ENCODE measurements at places on chromosomes 2 and 18.
A peak's percentile ranks its signal among the peaks of the same experiment; 100 is the strongest.

DNA sequence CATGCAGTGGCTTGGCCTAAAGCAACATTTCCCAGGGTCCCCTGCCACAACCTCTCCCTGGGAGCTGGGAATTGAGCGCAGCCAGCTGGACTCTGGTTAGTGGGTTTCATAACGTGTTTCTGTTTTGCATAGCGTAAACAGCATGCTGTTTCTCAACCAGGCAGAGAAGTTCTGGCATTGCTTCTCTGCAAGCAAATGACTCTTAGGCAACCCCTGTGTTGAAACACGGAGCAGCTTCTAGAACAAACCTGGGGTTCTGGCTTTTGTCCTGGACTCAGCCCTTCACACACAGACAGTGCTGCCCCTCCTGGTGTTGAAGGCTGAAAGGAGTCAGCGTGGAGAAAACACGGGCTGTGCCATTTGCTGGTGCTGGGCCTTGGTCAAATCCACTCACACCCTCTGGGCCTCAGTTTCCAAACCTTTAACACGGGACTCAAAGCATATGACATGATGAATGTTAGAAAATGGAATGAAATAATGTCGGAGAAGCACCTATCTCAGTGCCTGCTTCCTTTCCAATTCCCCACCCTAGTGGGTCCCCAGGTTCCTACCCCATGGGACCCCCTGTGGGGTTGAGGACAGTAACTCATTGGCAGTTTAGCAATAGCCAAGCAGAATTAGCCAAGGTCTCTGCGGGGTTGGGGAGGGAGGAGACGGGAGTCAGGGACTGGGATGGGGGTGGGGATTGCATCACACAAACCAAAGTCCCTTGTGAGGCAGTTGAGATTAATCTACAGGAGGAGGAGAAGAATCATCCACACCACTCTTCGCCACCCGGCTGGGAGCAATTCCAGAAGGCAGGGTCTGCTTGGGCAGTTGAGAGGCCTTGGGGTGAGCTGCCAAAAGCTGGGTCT is 30.2 kb upstream of the IL1R2 start:
- peak; percentile 68 for DNase-seq

DNA sequence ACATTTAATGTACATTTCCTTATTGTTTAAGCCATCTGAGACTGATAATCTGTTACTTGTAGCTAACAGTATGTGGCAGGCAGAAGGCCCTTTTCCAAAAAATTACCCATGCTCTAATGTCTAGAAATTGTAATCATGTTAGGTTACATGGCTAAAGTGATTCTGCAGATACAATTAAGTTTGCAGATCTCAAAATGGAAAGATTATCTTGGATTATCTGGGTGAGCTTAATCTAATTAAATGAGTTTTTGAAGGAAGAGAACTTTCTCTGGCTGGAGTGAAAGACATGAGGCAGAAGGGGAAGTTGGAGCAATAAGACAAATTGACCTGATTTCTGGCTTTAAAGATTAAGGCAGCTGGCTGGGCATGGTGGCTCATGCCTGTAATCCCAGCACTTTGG is 76.3 kb downstream of the MBD2 start:
- DNase-seq, result no peak

DNA sequence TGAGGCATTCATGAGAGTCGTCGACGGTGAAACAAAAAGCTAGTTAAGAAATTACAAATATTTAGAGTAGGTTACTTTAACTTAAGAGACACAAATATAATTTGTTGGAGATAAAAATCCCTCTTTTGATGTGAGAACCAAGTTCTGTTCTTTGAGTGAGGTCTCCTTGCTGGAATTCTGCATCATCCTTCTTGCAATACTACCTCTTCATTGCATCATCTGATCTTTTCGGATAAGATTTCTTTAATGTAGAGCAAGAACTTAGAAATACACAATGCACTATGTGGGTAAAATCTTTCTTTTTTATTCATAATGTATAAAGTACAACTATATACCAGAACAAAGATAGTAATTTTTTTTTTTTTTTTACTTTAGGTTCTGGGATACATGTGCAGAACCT is 118.4 kb downstream of the ARL4C start:
- DNase-seq, result no peak

GRCh38 chr2:62293490-62294271 is 97.8 kb downstream of the B3GNT2 start:
- DNase-seq, result peak; percentile 83

GRCh38 chr2:101204400-101205115 is 48.1 kb upstream of the CNOT11 start:
- no peak for DNase-seq

DNA sequence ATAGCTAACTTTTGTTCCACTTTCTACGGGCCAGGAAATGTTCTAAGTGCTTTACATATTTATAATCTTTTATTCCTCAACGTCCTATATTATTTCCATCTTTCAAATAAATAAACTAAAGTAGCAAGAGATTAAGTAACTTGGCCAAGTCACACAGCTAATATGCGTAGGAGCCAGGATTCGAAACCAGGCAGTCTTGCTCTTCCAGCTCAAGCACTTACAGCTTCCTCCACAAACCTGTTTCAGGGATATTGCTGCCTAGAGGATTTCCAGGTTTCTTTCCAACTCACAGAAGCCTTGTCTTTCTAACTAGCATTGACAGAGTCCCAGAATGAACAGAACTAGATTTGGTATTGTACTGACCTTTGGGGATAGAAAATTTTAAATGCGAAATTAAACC is 102.5 kb downstream of the FIGN start:
- no peak for DNase-seq

DNA sequence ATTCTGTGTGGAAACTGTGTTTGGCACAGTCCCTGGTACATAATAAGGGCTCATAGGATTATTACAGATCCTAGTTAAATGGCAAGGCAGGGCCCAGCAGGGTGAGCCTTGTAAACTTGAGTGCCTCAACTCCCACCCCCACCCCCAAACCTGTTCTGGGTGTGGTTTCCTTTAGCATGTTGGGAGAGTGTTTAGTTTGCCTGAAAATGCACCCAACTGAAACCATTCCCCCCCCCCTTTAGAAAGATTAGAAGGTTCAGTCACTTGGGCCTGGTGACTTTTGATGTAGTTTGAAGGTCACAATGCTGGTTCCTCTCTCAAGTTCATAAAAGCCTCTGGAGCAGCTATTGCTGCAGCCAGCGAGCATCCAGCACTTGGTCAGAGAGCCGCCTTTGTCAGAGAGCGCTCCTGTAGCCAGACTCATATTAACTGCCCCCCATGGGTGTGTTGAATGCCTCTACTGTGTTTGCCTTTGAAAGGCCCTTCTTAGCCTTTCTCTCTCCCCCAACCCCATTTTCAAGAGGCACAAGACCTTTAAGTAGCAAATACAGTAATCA is 113.7 kb downstream of the SPTBN1 start:
- no peak for DNase-seq

DNA sequence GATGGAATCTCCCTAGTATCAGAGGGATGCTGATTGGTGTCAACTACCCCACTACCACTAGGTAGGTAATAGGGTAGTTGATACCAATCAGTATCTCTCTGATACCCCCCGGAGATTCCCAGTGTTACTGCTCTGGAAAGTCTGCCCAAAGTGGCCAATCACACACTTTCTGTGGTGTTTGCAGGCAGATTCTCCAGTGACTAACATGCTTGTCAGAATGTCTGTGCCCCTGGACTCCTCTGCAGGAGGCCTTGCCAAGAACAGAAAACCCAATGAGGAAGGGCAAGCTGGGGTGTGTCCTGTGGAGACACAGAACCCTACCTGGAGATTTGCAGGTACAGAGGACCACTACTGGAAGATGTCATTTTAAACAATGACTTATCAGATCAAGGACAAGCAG is 135.1 kb downstream of the RIT2 start:
- no peak for DNase-seq

DNA sequence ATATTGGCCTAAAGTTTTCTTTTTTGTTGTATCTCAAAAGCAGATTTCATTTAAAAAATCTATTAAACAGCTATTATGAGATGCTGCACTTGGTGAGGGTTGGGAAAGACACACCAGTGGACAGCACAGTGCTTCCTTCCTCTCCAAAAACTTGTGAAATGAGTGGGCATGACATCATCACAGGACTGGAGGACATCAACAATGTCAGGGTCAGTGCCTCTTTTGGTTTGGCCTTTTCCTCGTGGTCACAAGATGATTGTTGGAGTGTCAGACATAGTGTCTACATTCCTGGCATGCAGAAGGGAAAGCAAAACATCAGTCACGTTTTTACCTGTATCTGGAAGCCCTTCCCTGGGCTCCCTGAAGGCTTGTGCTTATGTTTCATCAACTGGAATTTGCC is 49.6 kb downstream of the IL1R2 start:
- DNase-seq, result no peak

DNA sequence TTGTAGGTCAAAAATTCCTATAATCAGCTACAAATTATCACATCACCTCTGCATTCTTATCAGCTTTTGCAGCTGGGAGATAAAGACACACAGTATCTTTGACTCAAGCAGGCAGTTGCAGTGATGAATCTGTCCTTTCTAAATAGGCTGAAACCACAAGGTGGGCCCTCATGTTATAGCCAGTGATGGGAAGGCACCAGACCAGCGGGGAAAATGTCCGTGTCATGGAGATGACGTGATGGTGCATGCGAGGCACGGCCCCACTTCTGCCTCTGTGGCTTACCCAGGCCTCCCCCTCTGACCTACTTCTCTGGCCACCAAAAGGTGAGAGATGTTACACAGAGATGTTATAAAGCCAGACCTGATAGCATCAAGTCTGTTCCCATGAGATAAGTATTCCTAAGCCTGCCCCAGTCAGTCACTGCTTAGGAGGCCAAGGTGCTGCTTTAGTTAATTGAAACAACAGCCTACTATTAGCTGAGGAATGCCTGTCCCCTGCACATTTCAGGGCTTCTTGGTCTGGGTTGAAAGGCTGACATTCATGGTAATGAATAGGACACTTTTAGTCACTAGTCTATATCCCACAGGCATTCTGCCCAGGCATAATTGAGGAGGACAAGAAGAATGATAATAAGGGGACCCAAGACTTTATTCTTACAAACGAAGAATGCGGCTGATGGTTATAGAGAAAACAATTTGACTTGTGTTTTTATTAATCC is 327.9 kb downstream of the LPIN1 start:
- DNase-seq, result no peak

GRCh38 chr2:111025288-111025687 is 95.4 kb upstream of the BCL2L11 start:
- no peak for DNase-seq

DNA sequence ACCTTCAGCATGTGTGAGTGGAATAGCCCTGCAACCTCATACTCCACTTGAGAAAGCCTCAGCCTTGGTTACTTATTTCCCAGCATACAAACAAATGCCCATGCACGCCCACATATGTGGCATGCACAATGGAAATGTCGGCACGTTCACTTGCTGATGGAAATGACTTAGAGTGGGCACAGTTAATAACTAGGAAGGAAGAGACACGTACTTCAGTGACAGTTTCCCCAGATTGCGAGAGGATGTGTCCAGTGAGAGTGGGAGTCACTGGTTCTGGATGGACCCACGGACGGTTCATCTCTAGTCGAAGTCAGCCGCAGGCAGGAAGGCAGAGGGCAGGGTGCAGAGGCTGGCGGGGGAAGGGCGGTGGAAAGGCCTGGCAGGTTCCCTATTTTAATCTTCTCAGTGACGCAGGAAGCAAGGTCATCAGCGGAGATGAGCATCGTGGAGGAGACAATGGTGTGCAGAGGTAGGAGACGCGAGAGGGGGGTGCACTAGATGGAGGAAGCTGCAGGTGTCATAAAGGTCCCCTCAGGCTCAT is 350.7 kb upstream of the MYT1L start:
- no peak for DNase-seq

GRCh38 chr2:161250864-161251436 is 57.3 kb upstream of the PSMD14 start:
- no peak for DNase-seq

- DNase-seq, result no peak
These were observed 63.9 kb downstream of the ARHGAP15 start for GRCh38 chr2:143193121-143193520.

DNA sequence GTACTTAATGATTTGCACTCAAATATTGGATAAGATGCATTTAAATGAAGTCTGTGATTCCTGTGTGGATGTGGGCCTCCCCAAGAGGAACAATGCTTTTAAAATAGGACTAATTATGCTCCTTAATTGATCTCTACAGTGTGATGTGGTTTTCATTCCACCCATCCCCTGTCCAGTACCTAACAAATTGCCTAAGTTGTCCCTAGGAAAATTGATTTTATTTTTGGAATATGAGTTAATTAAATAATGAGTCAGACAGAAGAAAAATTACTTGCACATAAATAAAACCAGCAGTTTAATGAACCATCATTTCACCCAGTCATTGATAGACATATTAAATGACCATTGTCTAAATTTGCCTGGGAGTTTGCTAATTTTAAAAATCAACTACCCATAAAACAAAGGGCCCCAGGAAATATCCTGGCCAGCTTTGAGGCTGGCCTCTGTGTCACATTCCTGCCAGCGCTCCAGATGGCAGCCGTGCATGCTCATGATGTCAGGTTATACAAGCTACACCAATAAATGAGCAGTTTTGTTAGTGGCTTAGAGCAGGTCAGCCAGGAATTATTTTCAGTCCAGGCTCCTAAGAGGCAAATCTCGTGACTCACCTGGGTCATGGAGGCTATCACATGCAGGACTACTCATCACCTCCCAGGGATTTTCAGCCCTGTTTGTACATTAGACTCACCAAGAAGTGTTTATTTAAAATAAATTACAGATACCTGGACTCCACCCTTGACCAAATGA is 31.9 kb downstream of the ABHD3 start:
- peak; percentile 5 for DNase-seq

DNA sequence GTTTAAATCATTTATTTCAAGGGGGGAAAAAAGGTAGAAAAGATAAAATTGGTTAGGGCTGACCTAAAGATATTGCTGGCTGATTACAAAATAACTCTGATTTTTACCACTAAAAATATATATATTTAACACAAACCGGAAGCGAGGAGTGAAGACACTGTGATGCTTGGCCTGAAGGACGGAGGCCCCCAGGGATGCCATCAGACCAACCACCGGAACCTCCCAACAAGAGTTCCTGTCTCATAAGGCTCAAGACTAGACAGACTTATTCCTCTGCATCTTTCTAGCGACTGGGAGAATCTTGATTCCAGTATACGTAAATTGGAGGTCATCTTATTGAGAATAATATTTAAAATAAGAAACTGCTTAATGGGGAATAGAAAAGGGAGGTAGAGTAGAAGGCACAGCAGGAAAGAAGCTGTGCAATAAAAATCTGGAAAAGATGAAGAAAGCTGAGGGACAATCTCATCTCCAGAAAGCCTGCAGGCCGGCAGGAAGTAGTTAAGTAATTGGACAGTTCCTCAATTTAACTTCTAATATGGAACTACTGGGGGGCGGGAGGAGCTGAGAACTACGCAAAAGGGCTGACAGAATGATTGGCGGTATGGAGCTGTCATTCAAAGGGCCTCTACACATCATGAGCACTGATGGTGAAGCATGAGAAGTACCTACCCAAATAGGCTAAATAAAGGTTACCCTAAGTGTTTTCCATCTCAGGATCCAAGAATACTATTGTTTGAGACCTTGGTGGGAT is 91.1 kb downstream of the DTNB start:
- DNase-seq, result no peak

- no peak for DNase-seq
These were observed 44.6 kb downstream of the EMX1 start for GRCh38 chr2:72961853-72962468.

- DNase-seq, result no peak
These were observed 370.9 kb upstream of the ZEB2 start for GRCh38 chr2:144890828-144891227.

Measured in prostate gland (tissue), 2 donors.